ENCODE measurements at places on chromosomes 4 and X.

- no peak for DNase-seq
These were observed 74.1 kb downstream of the ANOS1 start for GRCh38 chrX:8657883-8658282.

DNA sequence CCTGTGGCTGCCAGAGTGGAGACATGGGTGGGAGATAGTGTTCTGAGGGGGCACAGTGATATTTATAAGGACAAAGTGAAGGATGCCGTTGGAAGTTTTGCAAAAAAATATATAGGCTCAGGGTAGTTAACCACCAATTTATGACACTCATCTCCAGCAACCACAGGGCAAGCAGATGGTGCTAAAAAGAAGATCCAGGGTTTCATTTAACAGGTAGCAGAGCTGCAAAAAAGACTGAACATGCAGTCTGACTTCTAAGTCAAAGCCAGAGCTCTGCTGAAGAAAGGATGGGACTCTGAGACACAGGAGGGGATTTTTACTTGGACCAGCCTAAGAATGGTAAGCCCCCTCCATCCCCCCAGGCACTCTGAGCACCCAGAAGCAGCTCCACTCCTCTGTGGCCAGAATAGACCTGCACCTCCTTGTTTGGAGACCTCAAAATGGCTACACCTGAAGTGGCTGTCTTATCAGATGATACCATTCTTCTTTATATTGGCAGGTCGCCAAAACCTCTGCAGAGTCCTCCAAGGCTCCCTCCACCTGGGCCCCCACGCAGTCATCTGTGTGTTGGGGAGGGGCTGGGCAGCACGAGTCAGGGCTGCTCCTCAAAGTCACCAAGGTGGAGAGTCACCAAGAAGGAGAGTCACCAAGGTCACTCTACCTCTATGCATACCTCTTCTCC lies 161.4 kb upstream of the FAM9B start:
- peak; percentile 5 for DNase-seq

GRCh38 chr4:184769141-184769765 lies 35.4 kb upstream of the CENPU start:
- DNase-seq = no peak

GRCh38 chrX:49233887-49234555 lies 881 bp upstream of the CACNA1F start:
- DNase-seq = no peak

DNA sequence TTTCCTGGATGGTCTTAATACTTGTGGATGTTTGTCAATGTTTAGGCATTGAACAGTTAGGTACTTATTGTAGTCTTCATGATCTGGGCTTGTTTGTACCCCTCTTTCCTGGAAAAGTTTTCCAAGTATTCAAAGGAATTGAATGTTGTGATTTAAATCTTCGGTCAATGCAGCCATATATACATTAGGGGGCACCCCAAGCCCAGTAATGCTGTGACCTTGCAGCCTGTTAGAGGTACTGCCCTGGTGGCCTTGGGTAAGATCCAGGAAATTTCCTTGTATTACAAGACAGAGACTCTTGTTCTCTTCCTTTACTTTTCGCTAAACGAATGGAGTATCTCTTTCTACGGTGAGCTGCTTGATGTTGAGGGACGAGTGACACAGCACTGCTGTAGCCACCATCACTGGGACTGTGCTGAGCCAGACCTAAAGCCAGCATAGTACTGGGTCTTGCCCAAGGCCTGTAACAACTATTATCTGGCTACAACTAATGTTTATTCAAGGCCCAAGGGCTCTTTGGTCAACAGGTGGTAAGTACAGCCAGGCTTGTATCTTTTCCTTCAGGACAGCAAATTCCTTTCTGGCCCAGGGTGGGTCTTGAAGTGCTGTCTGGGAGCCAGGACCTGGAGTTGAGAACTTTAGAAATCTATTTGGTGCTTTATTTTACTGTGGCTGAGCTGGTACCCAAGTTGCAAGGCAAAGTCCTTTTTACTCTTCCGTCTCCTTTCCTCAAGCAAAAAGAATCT lies 118.3 kb upstream of the ATOH1 start:
- no peak for DNase-seq

GRCh38 chrX:9114245-9114644 lies 80.3 kb upstream of the FAM9B start:
- no peak for DNase-seq

DNA sequence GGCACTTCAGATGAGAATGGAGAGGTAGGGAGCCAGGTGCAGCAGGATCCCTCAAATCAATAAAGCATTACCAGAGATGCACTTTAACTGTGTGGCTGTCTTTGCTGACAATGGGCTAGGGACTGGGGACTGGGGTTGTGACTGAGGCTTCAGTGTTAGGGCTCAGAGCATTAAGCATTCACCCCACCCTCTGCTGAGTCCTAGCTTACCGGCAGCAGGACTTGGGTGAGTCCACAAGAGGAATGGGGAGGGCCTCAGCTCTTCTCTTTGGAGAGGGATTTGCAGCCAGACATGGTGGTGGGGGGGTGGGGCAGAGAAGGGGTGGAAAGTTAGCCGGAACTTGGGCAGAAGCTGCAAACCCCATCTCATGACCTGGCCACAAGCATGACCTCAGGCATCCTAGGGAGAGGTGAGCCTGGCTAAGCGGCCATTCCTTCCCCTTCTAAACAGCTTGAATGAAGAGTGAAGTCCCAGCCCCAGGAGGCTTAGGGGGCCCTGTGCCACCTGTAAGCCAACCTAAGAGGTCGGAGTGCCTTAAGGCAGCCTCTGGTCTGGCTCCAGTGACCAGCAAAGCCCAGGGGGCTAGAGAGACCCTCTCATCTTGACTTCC lies 78.4 kb downstream of the STARD8 start:
- no peak for DNase-seq

- DNase-seq = no peak
These were observed 29.2 kb downstream of the MAP7D3 start for GRCh38 chrX:136221851-136222513.

GRCh38 chr4:108035691-108036090 lies 46.0 kb downstream of the HADH start:
- DNase-seq = peak; percentile 21

DNA sequence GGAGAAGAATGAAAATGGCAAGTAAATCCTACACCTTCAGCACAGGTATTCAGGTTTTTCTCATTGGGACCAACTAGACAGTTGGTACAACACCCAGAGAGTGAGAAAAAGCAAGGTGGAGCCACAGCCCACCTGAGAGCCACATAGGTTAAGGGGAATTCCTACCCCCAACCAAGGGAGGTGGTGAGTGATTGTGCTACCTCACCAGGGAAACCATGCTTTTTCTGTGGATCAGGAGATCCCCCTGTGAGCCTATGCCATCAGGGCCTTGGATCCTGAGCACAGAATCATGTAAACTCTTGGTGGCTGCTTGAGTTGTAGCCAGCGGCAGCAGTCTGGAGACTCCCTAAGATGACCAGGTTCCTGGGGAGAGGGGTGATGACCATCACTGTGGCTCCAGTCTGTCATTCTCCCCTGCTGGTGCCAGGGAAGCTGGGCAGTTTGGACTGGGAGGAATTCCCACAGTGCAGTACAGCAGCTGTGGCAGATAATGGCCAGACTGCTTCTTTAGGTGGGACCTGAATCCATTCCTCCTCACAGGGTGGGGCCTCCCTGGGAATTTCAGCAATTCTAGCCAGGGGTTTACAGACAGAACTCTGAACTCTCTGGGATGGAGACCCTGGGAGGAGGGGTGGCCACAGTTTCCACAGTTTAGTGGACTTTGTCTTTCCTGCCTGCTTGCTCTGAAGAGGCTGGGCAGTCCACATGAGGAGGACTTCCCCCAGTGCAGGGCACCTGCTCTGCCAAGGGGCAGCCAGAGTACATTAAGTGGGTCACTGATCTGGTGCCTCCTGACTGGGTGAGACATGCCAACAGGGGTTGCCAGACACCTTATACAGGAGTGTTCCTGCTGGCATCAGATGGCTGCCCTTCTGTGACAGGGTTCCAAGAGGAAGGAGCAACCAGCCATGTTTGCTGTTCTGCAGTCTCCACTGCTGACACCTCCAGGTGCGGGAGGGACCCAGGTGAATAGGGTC lies 43.2 kb downstream of the PARM1 start:
- DNase-seq = no peak

DNA sequence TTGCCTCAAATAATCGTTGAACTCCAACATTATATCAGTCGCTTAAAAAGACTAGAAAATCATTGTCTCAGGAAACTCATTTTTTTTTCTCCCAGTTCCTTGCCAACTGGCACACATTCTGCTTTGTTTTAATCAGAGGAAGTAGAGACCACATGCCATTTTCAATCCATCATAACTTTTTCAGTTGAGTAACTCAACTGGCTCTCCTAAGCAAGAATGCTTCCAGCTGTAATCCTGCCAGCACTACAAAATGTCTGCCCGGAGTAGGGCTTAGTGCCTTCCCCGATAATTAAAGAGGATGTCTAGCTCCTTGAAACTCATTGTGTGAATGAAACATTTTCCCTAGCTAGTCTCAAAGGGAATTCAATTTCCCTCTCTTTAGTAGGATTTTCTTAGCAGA lies 33.0 kb downstream of the FREM3 start:
- DNase-seq = no peak

DNA sequence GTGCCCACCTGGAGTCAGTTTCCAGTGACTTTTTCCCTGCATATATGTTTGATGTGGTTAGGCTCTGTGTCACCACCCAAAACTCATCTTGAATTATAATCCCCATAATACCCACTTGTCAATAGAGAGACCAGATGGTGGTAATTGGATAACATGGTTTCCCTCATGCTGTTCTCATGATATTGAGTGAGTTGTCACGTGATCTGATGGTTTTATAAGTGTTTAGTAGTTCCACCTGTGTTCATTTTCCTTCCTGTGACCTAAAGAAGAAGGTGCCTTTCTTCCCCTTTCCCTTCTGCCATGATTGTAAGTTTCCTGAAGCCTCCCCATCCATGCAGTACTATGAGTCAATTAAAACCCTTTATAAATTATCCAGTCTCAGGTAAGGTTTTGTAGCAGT lies 740.9 kb downstream of the ARAP2 start:
- DNase-seq = no peak

DNA sequence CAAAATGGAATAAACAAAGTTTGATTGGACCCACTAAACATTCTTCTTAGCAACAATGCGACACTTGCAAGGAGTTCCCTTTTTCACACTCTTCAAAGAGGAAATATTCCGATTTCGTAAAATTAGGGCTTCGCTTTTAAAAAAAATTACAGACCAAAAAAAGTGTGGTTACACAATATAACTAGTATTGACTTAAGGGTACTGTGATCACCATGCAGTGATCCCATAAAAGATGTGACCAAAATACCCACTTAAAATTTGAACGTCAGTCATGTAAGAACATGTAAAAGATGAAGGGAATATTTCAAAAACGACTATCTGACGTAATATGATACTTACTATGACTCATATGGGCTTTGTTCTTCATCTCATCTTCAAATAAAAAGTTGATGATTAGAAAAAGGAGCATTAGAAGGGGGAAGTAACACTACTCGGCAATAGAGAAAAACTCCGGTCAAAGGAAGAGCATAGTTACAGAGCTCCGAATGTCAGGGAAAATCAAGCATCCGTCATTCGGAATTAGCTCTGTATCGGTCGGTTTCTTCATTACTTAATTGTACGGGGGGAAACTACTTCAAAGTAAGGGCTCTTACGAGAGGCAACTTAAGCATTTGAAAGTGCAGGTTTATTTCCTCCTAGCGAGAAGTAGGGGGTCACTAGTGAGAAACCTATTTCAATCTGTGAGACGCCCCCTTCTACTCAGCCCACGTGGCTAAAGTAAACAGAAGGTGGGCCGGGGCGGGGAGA lies 1.3 kb upstream of the TET2 start:
- no peak for DNase-seq

DNA sequence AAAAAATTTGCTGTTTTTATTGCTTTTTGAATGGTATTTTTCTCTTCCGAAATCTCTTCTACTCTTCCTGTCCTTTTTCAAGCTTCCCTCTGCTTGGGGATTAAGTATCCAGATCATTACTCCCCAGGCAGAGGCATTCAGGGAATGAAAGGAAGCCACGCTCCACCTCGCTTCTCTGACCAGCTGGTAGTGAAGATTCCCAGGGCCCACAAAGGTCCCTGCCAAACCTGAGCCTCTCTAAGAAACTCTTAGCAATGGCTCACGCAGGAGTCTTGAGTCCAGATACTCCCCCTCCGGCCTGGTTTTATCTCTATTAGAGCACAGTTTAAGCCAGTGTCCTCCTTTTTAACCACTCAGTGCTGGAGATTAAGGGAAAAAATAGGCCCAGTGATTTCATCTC lies 51.4 kb upstream of the SOD3 start:
- no peak for DNase-seq

DNA sequence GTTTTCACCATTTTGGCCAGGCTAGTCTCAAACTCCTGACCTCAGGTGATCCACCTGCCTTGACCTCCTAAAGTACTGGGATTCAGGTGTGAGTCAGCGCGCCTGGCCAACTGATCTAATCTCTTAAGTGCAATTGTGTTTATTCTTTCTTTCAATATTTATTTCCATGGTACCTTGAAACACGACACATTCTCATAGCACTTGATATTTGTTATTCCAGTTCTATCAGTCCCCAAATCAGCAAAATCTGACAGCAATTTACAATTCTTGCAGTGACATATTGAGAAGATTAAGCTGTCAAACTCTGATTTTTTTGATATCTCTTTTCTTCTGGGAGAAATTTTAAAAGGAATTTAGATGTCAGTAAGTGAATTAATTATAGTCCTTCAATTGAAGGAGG lies 218.1 kb upstream of the FAT4 start:
- DNase-seq = no peak
